ENCODE measurements at places on chromosomes 4 and X.

DNA sequence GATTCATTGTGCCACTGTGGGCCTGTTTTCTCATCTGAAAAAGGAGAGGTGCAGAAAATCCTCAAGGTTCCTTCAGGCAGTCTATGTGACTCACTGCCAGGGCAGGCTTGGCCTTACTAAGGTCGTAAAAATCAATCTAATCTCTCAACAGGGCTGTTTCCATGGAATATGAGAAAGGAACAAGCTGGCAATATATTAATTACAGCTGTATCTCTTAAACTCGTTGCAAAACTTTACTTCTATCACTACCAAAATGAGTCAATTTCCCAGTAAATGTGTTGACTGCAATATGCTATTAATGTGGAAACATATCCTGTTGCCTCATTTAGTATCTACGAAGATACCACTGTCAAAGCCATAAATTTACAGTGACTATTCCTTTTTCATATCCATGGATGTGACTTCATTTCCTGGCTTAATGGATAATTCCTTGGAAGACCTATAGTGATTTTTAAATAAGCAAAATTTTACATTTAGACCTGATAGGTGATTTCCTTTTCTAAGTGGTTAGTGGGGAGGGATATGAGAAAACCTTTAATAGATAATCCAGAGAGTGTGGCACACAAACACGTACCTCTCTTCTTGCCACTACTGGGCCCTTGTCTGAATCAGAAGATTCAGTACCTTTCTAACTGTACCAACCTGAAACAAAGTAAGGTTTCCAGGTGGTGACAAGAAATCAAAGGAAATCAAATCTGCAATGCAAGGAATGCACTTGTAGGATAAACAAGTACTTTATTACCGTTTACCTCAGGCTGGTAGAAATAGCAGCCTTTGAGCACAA lies 127.4 kb upstream of the FTHL17 start:
- no peak for DNase-seq

GRCh38 chr4:1661695-1662094 lies 22.4 kb downstream of the FAM53A start:
- DNase-seq: no peak

DNA sequence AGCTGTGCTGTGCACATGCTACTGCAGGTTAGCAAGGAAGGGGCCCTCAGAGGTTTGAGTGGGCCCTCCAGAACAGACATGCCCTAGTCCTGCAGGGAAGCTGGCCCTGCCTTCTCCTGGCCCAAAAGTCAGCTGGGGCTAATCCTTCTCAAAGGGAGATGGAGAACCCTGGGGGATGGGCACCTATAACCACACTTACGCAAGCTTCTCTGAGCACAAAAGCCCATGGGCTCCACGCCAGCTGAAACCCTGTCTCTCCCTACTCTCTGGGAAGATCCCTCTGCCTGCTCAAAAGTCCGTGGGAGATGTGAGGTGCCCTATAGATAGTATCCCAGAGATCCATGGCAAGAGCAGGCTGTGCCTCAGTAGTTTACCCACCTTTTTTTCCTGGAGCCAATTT lies 58.9 kb upstream of the DKK2 start:
- DNase-seq: no peak

DNA sequence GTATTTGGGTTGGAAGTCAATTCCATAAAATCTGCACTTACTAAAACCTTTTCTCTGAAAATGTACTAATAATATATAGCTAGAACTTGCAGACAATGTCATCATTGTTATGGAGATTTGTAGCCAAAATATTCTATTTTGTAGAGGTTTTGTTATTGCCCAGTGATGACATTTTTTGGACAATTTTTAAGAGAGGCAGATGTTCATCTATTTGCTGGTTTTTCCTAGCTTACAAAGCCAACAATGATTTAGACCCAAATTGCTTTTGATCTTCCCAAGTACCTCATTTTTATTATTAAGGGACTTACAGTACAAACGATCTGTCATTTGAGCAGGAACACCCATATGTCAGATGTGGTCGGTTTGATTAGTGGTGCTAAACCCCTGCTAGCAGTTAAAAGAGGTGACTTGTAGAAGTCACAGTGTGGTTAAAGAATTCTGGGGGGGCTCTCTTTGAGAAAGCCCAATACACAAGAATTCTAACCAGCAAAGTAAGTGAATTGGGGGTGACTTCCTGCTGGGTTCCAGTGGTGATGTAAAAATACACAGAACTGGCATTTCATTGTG lies 136.2 kb downstream of the KIT start:
- DNase-seq: no peak

DNA sequence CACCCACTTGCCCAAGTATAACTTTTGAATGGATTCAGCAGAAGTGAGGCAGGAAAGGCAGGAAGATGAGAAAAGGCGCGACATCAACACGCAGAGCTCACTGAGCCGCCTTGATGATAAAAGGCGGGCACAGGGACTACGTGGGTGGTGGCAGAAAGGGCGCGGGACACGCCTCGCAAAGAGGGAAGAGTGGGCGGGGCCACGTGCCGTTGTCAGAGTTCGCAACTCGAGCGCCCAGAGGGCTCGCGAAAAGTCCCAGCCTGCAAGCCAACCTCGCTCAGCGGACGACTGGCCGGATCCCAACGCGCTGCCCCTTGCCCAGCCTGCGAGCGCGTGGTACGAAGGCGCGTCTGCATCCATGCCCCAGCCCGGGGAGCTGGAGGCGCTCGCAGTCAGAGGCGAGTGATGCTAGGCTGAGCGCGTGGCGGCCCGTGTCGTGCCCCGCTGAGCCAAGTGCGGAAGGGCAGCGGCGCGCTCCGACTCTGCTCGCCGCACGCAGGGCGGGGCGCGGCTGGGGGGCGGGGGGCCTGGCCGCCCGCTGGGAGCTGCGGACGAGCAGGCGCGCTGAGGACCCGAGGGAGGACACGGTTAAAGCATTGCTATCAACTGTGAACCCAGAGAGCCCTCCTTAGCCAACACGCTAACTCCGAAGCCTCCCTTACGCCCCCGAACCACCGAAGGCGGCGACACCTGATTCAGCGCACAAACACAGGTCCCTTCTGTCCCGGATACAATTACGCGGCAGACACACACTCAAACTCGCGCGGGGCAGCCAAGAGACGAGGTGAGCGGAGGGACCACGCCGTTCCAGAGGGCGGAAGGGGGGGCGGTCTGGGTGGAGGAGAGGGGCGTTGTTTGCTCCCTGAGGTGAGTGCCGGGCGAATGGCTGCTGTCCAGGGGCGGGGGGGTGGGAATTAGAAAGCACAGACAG lies at the start of gene UGT8:
UGT8 (plus strand) TSS at position 617 of the 931 bp plus-strand sequence. CDS start 24,074 bp downstream, outside the sequence.
- DNase-seq: peak; percentile 59

DNA sequence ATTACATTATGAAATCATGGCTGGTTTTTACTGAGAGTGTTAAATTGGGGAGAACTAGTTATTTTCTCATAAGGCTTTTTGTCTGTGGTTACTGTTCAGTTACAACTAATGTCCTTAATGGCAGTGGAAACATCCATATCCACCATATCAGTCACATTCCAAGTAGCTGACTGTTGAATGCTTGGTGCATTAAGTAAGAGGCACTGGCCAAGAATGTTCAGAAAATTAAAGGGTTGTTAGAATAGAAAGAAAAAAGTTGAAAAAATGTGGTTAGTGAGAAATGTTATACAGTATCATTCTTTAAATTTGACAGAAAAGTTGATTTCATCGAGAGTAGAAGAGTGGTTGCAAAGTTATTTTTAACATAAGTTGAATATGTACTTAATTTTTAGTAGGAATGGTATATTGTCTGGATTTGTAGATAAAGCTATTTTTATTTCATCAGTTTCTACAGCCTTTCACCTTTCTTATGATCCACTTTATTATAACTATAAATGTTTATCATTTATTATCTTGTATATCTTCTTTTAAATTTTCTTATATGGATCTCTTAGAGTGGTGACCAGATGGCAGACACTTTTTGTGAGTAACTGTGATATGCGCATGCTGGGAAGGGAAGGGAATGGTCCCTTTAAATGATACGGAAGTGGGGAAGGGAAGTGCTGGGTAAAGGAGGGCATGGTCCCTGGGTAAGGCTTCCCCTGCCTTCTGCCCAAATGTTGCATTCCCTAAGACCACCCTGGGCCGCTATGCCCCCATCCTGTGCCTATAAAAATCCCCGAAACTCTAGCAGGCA lies 2407.1 kb downstream of the ARAP2 start:
- DNase-seq: no peak

DNA sequence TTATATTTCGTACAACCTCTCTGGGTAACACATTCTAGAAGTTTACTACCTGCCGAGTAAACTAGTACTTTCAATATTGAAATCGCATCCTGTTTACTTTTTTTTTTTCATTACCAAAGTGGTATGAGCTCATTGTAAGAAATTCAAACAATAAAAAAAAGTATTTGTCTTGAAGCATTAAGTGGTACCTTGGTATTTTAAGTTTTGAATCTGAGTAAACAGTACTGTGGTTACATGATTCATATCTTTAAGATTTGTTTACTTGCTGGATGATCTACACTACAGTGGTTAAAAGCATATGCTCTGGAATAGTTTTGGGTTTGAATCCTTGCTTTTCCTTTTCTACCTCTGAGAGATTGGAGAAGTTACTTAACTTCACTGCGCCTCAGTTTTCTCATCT lies 3.8 kb upstream of the MMGT1 start:
- no peak for DNase-seq

DNA sequence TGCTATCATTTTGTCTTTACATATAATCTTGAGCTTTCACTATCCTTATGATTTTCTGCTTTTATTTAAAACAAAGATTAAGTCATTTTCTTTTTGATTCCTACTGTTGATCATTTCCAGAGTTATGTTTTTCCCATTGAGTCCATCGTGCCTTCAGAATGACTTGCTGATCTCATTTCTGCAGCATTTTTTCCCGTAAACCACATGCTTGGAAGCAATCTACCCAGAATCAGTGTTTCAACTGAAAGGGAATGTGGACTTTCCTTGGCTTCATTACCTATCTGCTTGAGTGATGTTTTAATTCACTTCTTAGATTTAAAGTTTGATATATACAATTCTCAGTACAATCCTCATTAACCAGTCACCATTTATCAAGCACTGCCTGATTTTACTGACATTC lies 192.4 kb upstream of the FSTL5 start:
- DNase-seq: no peak

GRCh38 chr4:183747931-183748670 lies 89.0 kb downstream of the TRAPPC11 start:
- no peak for DNase-seq

DNA sequence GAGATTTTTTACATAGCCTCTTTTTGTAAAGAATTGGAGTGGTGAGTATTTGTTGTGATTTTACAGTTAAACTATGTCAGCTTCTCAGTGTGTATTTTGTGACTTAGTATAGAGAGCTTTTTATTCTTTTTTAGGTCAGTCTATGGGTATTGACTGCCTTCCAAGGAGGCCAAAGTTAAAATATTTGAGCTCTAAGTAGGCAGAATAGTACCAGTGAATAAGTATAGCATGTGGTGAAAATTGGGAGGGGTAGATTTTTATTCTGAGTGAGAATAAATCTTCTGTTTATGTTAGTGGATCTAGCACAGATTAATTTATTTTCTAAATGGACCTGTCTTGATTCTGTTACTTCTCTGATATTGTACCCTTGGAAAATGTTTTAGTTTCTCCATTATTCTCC lies 37.5 kb downstream of the HERC3 start:
- no peak for DNase-seq

DNA sequence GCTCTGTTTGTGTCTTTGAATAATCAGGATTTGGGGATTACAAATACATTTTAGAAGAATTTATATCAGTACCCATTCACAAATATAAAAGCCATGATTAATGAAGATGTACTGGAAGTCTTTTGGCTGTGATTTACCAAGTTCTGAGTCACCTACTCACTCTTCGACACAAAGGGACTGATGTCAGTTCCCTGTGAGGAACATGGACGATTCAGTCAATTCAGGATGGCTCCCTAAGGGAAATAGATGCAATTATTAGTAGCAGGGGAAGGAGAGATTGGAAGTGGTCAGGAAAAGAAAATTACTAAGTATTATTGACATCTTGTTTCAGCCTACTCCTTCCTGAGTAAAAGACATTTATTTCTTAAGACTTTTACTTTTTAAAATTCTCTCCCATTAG lies 550.7 kb upstream of the SLIT2 start:
- no peak for DNase-seq

DNA sequence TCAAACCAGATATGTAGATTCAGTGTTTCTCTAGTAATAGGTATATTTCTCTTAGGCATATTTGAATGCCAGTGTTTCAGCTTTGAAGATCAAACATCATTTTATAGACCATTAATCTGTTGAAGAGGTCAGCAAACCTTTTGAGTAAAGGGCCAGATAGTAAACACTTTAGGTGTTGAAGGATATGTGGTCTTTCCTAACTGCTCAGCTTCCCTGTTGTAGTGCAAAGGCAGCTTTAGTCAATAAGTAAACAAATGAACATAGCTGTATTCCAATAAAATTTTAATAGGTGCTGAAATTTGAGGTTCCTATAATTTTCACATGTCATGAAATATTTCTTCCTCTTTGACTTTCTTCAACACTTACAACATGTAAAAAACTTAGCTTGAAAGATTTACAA lies 201.6 kb downstream of the ADGRL3 start:
- no peak for DNase-seq

GRCh38 chrX:112840382-112841113 lies at the start of gene AMOT:
Gene AMOT (minus strand): TSS chrX:112840831. CDS start chrX:112823126, 17,705 bp downstream.
- peak; percentile 73 for DNase-seq

DNA sequence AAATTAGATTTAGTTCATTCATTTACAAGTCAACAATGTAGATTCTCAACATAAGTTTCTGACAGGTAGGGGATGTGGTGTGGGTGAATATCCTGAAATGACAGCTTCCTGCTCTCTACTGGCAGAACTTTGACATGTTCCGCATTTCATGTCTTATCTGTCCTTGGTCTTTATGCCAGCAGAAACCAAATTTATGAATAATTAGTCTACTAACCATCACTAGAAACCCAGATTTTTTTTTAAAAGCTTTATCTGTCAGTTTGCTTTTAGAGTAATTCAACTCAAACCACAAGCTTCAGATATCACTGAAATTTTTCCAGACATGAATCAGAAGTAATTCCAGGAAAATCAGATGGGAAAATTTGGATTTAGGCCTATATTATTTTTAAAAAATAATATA lies 17.9 kb downstream of the COQ2 start:
- DNase-seq: no peak

DNA sequence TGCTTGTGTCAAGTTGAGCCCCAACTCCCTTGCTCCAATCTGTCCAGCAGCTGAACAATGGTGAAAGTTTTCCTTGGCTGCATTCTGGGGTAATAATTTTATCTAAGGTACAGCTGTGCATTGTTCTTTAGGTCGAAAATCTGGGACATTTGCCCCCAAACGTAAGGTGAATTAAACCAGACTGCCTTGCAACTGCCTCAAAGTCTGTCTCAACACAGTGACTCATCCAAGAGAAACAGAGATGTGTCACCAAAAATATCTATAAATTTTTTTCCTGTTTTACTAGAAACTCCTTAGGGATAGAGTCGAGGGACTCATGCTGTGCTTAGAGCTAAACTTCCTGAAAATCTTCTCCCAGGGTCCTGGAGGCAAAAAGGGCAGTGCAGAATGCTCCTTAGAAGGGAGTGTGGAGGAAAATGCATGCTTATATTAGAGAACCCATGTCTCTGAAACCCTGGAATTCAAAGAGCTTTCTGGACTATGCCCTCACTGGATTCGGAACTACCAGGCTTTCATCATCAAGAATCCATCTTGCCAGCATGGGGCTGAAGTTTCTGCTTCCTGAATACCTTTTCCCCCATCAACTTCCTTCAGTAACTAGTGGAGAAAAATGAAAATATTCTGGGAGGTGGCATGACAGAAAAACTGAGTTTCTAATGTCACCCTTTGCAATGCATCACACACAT lies 115.7 kb downstream of the PALLD start:
- DNase-seq: no peak

- DNase-seq: no peak
Observed at GRCh38 chr4:165383591-165384073, 4.8 kb downstream of the CPE start.

GRCh38 chr4:7077371-7077770 lies 9.5 kb upstream of the GRPEL1 start:
- DNase-seq: no peak

- no peak for DNase-seq
Observed at GRCh38 chr4:125519371-125520146, 204.8 kb downstream of the FAT4 start.
